Activated T-cell treated with anti-CD3 and anti-CD28 coated beads for 24 hours (primary cell): ENCODE measurements at places on chromosomes 13 and 19.

DNA sequence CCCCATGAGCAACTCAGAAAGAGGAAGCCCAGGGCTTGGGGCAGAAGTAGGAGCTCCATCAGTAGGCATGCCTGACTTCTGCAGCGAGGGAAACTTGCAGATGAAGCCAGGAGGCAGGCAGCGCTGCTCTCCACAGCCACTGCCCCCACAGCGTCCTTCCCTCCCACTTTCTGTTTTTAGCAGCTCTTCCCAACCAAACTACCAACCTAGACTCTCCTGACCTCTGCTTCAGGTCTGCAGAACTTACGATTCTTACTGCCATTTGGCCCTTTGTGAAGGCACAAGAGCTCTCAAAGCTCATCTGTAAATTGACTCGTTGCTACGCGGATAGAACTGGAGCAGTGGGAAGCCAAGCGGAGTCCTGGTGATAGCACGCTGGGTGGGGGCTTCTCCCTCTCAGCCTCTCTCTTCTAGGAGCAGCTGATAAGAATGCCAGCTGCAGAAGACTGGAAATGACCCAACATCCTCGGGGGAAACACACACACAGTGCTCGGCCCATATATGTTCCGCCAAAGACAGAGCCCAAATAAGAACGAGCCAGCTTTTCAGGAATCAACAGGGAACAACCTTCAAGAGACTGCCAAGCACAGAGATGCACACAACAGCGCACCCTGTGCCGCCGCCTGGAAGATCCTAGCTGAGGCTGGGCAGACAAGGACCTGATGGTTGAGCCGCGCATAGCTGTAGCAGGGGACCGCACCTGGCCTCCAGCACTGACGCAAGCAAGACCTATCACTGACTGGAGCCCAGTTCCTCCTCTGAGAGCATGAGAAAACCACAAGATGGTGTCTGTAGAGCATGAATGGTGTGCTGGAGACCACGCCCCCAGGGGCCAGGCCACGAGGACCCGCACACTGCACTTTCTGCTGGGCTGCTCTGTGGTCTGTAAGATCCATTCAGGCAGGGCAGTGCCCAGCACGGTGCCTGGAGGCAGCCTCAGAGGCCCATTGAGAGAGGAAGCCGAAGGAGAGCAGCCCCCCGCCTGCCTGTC, 15.9 kb upstream of the SLC35E1 start:
- peak; percentile 50 for DNase-seq

GRCh38 chr19:1970806-1971502, 30.0 kb downstream of the CSNK1G2 start:
- DNase-seq = no peak

DNA sequence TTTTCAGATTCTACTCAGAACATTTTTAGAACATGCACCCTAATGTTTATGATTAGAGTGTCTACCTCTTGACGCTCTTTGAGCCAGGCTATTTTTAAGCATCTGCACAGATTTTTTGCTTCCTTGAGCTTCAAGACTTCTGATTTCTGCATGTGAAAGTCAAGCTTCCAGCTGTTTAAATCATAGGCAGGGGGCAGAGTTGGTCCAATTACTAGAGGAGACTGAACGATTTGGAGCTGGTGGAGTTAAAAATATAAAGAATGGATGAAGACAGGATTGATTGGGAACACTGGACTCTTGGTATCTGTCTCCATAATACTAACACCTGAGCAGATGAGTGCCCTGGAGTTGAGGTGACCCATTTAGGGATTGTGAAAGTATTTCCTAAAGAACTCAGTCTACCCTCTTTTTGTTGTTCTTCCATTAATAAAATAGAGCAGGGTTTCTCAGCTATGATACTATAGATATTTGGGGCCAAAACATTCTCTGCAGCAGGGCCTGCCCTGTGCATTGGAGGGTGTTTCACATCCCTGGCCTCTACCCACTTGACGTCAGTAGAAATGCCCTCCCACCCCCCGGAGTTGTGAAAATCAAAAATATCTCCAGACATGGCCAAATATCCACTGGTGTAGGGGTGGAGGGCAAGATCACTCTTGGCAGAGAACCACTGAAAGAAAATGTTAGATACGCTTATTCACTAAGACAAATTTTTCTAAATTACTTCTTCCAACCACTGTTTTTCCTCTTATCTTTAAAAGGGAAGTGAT, 160.1 kb downstream of the COG6 start:
- no peak for DNase-seq

DNA sequence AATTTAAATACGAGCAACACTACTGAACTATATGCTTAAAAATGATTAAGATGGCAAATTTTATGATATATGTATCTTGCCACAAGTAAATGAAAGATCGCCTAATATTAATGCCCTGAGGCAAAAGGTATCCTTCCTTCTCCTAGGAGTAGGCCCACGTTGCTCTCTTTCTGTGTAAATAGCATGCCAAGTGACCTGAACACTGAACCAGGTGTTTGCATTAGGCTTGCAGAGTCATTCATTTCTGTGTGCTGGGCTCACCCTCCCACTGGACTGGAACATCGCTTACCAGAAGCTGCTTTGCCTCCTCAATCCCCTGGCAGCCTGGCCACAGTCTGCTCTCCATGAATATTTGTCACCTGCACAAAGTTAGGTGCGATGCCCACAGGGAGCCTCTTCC, 83.3 kb upstream of the TNFSF11 start:
- DNase-seq = no peak

- no peak for DNase-seq
Observed at GRCh38 chr13:40345654-40346372, 320.6 kb downstream of the FOXO1 start.

GRCh38 chr13:66074018-66074615, 1156.0 kb downstream of the PCDH9 start:
- DNase-seq = no peak

GRCh38 chr19:16898361-16899015, 9.7 kb downstream of the F2RL3 start:
- no peak for DNase-seq

DNA sequence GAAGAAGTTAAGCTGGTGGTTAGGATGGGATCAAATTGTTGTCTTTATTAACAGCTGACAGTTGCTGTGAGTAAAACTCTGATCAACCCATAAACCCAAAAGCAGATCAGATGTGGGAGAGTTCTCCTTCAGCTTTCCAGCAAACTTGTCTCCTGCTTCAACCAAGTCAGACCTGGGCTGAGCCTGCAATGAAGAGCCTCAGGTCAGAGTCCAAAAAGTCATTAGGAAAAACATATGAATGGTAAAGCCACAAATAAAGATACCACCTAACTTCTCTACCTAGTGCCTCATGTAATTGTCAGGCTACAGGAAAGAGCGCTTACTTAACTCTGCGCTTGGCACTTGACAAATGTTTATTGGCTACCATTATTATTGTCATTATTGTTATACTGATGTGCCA, 21.9 kb upstream of the UBE2L5 start:
- no peak for DNase-seq

DNA sequence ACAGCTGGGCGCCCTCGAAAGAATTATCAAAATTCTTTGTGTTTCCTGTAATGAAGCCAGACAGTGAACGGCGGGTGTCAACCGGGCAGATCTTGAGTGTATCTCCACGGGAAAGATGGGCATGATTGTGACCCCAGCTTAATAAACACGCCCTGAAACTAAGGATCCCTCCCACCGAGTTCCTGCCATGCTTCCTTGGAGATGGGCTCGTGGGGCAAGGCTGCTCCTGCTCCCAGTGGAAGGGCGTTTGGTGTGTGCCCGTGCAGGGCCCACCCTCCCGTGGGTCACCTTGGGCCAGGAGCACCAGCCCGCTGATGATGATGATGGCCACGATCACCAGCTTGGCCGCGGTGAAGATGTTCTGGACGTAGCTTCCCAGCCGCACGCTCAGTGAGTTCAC, 7.4 kb downstream of the SLC7A9 start:
- DNase-seq = no peak

DNA sequence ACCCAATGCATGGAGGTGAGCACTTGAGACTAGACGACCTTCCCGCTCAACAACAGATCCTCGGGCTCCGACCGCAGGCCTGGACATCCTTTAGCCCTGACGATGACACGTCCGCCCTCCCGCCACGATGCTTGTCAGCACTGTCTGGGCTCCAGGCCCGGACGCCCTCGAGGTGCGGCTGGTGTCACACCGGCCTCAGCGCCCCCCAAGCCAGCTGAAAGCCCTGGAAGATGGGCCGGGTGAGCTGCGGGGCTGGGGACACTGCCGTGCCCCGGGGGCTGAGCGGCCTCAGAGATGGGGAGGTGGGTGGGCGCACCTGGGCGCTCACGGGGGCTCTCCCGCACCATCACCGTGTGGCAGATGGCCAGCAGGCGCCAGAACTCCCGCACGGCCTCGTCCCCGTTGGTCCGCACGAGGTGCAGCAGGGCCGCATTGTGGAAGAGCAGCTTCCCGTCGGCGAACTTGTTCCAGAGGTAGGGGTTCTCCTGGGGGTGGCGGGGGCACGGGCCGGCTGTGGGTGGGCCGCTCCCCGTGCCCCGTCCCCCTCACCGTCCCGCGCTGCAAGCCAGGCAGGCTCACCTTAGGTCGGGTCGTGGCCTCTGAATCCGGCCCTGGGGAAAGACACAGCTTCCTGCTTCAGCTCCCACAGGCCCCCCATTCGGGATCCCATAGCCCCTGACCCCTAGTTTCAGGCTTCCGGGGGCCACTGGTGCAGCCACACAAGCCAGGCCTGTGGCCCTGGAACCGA, 15.5 kb downstream of the ATP8B3 start:
- DNase-seq = no peak

DNA sequence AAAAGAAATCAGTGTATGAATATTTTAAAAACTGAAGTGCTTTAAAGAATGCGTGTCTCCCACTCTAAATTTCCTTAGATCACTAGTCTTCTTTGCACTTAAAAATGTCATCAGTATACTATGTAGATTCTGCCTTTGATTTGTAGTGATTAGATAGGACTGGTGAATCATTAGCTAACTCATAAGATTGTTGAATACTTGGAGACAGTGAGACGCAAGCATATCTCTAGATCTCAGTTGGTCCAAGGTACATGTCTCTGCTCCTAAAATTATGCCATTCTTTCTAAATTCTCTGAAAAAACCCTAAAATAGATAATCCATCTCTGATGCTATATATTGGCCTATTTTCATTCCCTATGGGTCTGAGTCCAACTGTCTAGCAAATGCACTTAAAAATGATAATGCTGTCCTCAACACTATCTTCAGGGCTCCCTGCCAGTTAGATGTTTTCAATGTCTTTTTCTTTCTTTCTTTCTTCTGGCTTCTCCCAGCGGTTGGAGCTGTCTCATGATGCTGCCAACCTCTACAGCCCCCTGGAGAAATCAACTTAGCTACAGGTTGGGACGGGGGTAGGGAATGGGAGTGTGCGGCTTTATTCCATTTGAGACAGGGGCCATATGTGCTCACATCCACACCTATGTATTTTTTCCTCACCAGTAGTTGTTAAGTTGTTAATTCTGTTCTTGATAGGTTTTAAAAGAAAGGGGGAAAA, 301.0 kb downstream of the NDFIP2 start:
- DNase-seq = no peak

DNA sequence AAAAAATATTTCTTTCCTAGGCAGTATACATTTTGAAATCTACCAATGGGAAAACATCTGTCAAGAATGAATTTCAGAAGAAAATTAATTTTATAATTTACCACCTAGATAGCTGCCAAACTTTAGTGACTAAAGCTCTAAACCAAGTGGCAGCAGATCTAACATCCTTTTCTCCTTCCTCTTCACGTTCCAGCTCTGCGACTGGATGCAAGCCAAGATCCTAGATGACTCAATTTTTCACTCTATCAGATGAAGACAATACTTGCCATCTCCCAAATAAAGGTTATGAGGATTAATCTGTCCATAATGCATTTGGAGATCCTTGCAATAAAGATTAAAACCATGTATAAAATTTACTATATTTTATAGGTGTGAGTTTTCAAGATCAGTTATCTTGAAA, 66.7 kb upstream of the MIR17HG start:
- DNase-seq = no peak

- DNase-seq = no peak
Observed at GRCh38 chr19:7942981-7943443, 454 bp downstream of the TIMM44 start.

GRCh38 chr19:18049385-18049784, 37.3 kb downstream of the IL12RB1 start:
- no peak for DNase-seq

DNA sequence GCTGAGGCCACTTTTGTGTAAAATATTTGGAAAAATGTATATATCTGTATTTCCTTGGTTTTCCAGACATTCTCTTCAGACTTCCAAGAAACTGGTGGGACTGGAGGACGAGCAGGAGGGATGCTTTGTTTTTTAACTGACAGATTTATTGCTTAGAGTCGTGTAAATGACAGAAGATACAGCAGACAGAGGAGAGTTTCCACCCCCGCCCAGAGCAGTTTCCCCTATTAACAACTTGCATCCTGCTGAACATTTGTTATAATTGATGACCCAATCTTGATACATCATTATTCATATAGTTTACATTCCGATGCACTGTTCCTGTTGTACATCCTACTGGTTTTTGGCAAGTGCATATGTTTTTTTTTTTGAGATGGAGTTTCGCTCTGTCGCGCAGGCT, 7.1 kb upstream of the DOCK6 start:
- no peak for DNase-seq

- DNase-seq = no peak
Observed at GRCh38 chr13:98447881-98448641, 128.8 kb downstream of the STK24 start.

DNA sequence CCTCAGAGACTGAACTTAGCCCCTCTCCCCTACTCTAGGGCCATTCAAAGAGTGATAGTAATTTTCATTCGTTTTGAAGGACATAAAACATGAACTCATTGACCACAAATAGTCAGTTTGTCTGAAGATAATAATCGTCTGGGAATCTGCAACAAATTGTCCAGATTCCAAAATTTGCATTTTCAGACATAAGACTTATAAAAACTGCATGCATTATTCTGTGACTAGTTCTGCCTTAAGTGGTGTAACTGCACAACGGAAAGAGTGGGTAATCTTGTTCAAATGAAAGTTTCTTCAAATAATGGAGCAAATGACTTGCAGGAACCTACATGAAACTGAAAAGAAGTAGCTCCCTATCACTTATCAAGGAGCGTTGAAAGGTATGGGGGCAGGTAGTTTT, 8.4 kb downstream of the CSNK1A1L start:
- no peak for DNase-seq

DNA sequence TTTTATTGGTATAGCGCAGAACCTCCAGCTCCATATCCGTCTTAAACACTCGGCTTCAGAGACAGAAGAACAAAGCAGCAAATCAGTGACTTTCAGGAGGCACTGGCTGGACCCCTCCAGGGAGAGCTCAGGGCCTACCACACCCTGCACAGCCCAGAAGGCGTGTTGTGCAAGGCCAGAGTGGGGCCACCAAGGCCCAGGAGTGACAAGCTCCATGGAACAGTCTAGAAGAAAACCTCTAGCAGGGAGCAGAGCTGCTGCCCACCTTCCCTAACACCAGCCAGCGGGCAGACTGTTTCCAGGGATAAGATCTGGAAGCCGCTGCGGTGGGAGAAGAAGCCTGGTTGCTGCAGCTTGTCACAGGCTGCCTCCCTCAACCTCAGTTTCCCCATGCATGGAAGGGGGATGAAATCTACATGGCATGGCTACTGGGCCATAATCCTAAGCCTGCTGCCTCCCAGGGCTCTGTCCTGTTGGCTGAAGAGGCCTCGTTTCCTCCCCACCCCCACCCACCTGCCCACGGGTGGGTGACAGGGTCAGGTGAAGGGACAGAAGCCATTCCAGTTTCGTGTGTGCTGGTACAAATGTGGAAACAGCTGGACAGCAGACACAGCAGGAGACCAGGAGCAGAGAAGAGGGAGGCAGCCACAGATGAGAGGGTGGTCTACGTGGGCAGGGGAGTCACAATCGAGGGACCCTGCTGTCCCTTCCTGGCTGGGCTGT, 57.4 kb downstream of the PEPD start:
- no peak for DNase-seq
